Stimulated activated CD4-positive, alpha-beta T cell treated with anti-CD3 and anti-CD28 coated beads, Interleukin-1b, Interleukin-23, amount 100 ng/mL, for 48 hours (primary cell): ENCODE measurements at places on chromosomes 7 and 10.
A peak's percentile ranks its signal among the peaks of the same experiment; 100 is the strongest.

DNA sequence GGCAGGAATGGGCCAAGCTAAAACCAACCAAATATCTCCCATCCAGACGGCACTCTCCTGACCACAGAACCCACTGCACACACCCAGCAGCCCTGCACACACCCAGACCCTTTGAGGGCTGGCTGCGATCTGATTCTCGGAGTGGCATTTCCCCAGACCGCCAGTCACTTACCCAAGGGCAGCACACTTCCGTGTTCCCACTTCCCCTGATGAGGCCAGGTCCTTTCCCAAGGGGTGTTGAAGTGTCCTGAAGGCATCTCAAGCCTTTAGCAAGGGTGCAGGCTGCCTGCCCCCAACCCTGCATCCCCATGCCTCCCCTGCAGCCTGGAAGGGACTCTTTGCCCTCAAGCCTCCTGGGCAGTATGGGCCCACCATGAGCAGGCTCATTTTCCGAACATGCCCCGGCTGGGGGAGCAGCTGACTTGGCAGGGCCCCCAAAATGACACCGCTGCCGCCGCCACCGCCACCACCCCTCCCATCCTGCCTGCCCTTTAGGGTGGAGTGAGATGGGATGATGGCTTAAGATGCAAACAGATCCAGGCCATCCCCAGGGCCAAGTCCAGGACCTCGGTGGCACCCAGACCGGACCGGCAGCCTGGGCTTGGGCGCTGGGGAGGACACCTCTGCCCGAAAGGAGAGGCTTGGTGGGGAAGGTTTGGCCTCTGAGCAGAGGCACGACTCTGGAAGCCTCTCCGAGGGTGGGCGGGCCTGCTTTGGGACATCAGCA, 159.8 kb downstream of the NRF1 start:
- no peak for DNase-seq

GRCh38 chr7:41053820-41054219, 649.1 kb downstream of the INHBA start:
- no peak for DNase-seq

DNA sequence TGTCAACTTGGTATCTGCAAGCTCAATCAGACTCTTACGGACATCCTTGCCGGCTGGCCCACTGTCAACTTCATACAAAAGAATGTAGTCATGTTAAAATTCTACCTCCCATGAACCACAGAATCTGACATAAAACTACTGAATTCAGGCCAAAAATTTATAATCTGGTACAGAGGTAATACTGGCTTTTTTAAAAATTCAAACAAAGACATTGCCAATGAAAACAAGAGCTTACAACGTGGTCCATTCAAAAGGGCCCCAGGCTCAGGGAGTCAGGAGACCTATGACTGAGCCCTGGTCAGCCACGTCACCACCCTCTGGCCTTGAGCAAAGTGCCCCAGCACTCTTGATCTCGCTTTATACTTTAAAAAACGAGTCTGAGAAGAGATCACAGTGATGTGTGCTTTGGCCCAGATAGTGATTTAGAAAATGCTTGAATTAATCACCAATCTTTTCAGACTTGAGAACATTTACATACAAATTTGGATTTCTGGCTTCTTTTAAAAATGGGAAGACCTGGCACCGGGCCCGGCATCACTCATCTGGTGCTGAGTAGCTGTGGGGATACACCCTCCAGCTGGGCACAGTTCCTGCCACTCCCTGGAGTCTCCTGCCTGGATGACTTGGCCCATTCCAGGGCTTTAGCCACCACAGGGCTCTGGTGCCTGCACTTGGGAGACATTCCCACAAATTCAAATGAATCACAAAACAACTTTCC, 94.1 kb downstream of the PIP4K2A start:
- peak; percentile 35 for DNase-seq

GRCh38 chr7:110484356-110484755, 606.6 kb upstream of the LRRN3 start:
- DNase-seq = no peak

DNA sequence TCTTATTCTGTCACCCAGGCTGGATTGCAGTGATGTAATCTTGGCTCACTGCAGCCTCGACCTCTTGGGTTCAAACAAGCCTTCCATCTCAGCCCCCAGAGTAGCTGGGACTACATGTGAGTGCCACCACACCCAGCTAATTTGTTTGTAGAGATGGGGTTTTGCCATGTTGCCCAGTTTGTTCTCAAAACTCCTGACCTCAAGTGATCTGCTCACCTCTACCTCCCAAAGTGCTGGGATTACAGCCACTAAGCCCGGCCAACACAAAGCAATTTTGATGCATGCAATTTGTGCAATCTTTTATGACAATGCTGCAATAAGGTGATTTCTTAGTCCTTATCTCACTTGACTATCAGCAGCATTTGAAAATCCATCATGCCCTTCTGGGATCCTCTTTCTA, 333.1 kb downstream of the FRMD4A start:
- DNase-seq = no peak

GRCh38 chr10:90175161-90175681, 473.8 kb downstream of the KIF20B start:
- DNase-seq = no peak

GRCh38 chr10:12455766-12456165, 106.4 kb downstream of the CAMK1D start:
- DNase-seq = no peak

GRCh38 chr10:132576671-132577349, 39.2 kb downstream of the INPP5A start:
- DNase-seq = no peak

- DNase-seq = no peak
These were observed 703 bp downstream of the RBP3 start for GRCh38 chr10:47348661-47349470.

DNA sequence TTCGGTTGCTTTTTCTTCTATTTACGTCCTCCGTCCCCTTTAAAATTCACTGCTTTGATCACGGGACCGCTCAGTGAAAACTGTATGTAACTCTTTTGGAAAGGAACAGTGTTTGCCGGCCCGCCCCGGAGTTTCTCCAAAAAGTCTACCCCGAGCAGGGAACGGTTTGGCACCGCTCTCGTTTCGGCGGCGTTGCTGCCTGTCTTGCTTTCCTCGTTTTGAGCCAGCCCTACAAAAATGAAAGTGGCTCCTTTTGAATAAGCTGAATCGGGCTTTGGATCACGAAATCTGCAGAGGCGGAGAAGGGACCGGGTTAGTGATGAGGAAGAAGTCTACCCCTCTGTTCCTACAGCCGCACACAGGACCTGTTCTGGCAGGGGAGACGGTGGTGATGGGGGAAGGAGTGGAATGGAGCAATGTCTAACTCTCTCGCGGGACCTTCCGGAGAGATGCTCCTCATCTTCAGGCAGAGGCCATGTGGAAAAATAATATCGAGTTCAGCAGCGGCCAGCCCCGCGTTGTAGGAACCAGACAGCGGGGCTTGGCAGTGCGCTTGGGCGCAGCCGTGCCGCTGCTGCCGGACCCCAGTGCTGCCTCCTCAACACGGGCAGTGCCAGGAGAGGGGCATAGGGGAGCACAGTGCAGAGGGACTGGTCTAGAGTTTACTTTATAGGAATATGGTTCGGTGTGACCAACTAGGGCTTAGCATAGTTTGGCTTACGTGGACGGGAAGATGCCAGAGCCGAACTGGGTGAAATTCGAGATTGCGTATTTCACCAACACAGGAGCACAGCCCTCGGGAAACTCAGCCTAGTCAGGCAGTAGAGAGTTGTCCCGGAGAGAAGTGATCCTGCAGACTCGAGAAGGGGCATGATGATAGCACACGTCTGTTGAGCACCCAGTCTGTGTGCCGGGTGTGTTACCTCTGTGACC, 1.4 kb downstream of the HTRA1 start:
- DNase-seq = no peak

DNA sequence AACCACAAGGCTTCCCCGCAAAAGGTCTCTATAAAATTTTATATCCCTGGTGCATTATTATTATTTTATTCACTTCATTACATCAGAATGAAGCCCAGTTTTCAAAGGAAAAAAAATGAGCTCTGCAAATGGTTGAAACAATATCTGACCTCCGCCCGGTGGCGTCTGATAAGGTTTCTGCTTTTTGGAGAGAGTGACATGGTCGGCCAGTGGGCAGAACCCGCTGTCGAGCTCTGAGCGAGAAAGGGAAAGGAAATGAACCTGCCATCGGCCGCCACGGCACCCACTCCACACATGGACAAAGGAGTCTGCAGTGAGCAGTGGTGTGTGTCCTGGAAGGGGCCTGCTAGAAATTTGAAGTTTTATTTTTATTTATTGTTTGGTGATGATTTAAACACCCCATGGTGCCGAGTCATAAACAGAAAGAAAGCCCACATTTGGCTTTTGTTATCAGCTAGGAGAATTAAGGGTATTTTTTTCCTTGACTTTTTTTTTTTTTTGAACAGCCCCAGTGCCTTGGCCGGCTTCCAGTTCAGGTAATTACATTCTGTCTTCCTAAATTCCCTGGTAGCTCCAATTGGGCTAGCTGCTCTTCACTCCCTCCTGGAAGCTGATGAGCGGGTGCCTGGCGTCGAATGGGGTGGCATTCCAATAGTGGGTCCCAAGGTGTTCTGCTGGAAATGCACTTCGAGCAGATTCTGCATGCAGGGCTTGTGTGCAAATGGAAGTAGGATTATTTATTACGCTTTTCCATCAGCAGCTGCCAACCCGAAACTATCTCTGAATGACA, 149.4 kb upstream of the MKI67 start:
- DNase-seq = no peak

DNA sequence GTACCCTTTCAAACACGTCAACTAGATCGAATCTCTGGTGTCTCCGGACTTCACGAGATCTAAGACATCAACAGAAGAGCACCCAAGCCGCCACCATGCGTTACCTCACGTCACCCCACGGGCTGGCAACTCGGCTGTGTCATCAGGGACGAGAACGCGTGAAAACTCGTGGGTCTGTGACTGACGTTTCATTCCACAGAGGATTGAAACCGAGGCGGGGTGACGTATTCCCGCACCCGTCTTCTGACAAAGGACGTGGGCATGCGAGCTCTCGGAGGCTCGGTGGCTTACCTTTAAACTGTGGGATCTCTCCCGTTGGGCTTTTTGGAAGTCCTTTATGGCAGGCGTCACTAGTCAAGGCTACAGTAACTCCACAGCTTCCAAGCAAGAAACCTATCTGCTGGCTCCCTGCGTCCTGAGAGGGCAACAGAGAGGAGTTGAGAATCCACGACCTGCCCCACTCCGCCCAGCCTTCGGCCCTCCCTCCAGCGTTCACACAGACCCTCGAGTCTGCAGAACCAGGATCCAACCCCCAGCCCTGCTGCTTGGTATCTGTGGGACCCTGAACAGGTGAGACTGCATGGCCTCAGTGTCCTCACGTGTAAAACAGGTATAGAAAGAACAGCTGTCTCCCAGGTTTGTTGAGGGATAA, 255.3 kb downstream of the ZMYND11 start:
- DNase-seq = no peak

DNA sequence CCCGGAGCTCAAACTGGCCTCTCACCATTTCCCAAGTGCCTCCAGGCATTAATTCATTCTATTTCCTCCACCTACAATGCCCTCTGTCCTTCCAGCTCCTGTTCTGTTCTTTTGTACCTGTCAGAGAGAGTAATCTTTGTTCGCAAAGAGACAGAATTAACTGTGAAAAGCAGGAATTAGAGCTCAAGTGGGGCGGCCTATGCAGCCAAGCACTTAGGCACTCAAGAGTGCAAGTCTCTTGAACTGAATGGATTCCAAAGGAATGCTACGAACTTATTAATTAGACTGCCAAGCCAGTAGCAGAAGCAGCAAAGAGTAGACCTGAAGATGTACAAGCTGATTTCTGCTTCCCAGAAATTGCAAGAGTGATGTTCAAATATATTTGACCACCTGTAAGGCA, 338.3 kb upstream of the AUTS2 start:
- no peak for DNase-seq

GRCh38 chr10:132886211-132887099, 55.9 kb downstream of the CFAP46 start:
- no peak for DNase-seq

DNA sequence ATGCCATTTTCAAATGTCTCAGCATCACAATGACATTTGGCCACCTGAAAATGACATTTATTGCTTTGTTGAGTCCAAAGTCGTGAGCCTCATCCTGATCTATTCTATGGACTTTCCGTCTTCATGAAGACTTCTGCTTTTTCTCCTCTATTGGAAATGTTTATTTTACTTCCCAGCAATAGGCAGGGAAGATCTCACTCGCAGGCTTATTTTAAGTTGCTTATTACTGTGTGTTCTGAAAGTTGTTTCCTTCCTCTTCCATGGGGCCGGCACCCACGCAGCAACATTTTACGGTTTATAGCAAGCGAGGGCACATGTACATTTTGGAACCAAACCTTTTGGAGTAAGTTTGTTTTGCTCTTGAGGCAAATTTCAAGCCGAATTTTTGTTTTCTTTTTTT, 221.0 kb upstream of the KLF6 start:
- no peak for DNase-seq

DNA sequence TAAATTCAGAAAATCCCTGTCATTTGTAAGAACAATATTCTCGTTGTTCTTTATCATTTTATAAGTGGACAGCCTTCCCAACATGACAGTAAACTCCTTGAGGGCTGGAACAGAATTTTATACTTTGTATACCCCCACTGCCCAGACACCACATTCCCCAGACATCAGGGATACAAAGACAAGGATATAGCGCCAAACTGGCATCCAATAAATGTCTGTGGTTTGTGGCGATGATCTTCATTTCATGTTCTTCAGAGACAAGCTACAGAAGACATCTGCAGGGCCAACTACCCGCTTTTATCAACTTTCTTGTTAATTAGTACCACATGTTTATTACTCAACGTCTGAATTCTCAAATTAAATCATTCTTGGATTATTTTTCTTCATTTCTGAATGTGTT, 155.9 kb downstream of the ATE1 start:
- DNase-seq = no peak

DNA sequence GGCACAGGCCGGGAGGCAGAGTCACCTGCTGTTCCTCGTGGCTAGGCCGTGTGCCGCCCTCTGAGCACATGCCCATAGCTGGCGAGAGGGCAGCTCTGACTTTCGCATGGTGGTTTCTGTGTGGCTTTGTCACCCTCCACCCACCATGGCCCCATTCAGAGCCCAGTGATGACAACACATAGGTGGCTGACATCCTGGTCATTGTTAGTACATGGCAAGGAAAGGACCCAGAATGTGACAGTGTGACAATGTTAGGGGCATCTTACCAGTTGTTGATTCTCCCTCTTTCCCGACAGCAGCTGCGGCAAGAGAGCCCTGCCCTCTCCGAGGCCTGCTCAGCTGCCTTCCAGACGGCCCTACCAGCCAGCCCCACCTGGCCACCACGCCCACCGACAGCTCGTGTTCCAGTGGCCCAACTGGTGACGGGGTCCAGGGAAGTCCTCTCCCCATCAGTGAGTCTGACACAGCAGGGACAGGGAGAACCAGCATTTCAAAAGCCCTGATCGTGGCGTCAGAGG, 52.2 kb downstream of the ZNF467 start:
- DNase-seq = no peak

- DNase-seq = no peak
These were observed 28.5 kb downstream of the CCNY start for GRCh38 chr10:35364808-35365207.

GRCh38 chr7:20146451-20146850, 70.7 kb downstream of the MACC1 start:
- no peak for DNase-seq

- no peak for DNase-seq
These were observed 109.9 kb downstream of the ITGB8 start for GRCh38 chr7:20440472-20441105.

- DNase-seq = no peak
These were observed 33.7 kb downstream of the STAMBPL1 start for GRCh38 chr10:88913788-88914187.

- DNase-seq = no peak
These were observed 155.3 kb upstream of the AKR1E2 start for GRCh38 chr10:4670737-4671136.

- no peak for DNase-seq
These were observed 88.9 kb downstream of the ARMH3 start for GRCh38 chr10:101967119-101967518.
